ENCODE measurements at places on chromosomes 6 and 20. TPM values are rescaled to one million over a fixed set of nuclear protein-coding genes. Genes with fewer than 3 reads are reported as not detected.
A peak's percentile ranks its signal among the peaks of the same experiment; 100 is the strongest.

- DNase-seq: peak; percentile 90
Observed at GRCh38 chr6:21953831-21954801, 342.7 kb downstream of the PRL start.

DNA sequence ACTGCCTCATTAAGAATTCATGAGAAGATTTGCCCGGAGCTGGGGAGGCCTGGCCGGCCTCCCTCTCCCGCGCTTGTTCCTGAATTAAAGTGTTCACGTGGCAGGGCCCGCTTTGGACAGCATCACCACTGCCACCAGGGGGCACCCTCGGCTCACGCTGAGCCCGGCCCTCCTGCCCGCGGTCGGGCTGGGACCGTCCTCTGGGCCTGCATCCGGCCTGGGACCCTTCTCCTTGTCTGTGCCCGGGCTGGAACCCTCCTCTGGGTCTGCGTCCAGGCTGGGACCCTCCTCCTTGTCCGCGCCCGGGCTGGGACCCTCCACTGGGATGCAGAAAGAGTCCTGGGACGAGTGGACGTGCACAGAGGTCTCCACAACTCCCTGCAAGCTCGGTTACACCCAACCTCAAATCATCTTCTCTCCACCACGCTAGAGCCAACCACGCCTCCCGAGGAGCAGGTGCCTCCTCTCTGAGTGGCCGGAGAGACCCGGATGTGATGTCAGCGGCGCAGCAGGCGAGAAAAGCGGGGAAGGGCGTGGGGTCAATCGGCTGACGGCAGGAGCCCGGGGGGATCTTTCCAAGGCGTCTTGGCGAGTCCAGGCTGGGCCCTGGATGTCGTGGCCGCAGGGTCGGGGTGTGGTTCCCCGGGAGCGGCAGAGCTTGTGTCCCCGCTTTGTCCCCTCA is 50.9 kb upstream of the DACT2 start:
- peak; percentile 89 for DNase-seq

DNA sequence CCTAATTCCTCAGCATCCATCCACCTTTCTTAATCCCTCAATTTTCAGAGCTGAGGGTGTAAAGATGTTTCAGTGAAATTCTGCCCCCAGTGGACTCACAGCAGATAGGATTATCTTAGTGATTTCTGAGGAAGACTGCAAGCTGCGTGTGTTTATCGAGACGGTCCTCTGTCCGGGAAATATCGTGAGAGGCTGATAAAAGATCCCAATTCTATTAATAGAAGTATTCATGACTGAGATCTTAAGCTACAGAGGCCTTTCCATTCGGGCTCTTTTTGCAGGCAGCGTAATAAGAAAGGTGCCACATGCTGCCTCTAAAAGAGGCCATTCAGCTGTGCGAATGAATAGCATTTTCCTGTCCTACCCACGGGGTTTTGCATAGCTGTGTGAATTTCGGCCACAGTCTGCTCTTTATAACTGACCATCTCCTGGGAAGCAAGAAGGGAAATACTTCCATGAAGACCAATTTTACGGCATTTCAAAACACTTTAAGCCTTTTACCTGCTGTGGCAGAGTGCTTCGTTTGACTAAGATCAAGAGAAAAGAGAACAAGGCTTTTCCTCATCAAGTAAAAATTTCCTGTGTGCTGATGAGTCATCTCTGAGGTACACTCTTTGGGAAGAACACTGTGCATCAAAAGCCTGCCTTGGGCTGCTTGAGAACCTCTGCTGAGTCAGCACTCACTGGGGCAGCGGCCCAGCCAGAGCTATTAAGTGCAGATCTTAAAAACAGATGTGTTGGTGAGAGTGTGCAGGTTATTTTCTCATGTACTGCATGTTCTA is 208.8 kb downstream of the ARHGAP18 start:
- DNase-seq: peak; percentile 50

DNA sequence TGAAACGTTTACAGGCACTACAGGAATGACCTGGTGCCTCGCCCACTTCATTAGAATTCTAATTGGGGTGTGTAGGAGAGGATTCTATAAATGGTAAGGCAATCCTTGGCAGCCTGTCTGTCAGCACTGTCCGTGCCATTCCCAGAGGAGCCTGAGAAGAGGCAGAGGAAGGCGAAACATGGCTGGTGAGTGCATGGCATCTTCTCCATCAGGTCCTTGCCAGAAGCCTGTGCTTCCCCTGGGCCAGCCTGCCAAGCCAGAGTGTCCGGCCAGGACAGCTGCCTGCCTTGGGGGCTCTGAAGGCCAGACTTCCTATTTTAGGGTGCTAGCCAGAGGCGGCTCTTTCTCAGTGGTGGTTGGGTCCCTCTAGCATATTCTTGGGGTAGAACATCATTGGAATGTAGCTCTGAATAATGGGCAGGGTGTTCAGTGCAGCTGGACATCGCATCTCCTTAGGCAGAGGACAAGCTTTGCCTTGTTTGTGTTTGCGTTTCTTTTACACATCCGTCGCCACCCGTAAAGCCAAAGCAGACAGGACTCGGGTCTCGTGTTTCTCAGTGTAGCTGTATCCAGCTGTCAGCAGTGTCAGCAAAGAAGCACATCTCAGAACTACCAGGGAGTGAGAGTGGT is at the start of gene TGM3:
Gene TGM3 (plus strand): TSS at position 116 of the 630 bp plus-strand sequence. CDS start 63 bp downstream, at position 179.
- DNase-seq: no peak

- no peak for DNase-seq
Observed at GRCh38 chr6:138803861-138804260, 8.0 kb downstream of the ECT2L start.

DNA sequence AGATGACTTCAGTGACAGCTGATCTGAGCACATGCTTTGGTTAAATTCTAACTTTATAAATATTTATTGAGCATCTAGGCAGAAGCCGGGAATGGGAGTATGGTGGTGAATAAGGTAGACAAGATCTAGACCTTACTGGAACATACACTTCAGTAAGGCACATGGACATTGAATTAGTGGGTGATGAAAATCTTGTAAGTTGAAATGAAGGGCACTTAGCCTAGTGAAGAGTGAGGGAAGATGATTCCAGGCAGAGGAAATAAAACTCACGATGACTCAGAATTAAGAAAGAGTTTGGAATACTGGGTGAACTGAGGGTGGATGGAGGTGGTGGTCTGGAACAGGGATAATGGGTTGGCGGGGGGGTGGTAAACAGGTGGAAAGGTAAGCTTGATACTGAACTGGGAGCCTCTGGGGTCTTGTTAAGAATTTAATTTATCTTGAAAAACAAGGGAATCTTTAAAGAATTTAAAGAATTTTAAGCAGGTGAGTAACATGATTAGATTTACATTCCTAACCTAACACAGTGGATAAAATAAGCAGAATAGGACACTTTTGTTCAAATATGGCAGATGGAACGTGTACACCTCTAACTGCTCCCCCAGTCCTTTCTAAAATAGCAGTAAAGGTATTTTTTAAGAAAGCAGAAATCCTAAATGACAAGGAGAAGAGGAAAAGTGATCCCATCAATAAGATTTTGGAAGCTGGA is 75.2 kb upstream of the ARHGAP18 start:
- no peak for DNase-seq

DNA sequence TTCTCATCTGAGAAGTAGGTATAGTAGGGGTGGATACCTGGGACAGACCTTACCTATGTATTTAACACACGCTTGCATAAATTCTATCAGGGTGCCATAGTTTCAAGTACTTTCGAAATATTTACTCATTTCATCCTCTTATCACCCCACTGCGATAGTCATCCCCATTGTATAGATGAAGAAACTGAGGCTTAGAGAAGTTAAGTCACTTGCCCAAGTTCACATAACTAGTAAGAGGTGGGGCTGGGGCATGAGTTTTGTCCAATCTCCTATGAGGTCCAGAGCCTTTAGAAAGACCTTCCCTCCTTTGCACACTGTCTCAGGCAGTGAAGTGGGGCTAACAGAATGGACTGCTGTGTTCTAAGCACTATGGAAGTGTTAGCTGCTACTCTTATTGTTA is 6.2 kb downstream of the TULP1 start:
- no peak for DNase-seq

GRCh38 chr20:41155261-41155660 is 17.9 kb downstream of the PLCG1 start:
- DNase-seq: no peak

DNA sequence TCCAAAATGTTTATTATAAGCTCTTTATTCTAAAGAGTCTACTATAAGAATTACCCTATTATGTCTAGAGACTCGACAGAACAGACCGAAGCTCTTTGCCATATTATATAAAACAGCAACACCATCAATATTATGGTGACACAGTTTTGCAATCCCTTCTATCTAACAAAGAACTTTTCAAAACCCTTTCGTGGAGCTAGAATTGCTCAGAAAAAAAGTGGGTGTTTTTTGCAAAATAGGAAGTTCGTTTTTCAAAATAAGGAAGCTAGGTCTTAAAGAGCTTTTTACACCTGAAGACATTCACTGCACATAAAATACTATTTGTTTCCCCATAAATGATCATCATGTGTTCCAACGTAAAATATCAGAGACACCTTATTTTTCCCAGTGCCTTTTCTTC is 240.0 kb downstream of the FOXC1 start:
- DNase-seq: no peak

- no peak for DNase-seq
Observed at GRCh38 chr6:30163090-30163917, at the start of gene TRIM15. Gene TRIM15, plus strand, starts transcription at chr6:30163546. Its CDS starts 139 bp downstream, at chr6:30163685.

DNA sequence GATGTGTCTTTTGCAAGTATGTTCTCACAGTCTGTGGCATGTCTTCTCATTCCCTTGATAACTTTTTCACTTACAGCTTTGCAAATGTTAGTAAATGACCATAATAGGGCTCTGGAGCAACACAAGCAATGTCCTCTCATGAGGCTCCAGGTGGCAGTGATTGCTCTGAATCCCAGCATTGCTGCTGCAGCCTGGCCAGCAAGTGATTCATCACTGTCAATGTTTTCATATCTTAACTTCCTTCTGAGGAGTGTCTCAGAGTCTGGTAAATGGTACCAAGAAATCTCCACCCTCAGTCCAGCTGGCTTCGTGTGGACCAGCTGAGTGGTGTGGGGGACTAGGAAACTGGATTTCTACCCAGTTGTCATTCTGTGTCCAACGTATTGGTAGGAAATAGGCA is 139.6 kb downstream of the MYLK4 start:
- no peak for DNase-seq

GRCh38 chr20:25014816-25015215 is 22.3 kb upstream of the APMAP start:
- DNase-seq: peak; percentile 42

DNA sequence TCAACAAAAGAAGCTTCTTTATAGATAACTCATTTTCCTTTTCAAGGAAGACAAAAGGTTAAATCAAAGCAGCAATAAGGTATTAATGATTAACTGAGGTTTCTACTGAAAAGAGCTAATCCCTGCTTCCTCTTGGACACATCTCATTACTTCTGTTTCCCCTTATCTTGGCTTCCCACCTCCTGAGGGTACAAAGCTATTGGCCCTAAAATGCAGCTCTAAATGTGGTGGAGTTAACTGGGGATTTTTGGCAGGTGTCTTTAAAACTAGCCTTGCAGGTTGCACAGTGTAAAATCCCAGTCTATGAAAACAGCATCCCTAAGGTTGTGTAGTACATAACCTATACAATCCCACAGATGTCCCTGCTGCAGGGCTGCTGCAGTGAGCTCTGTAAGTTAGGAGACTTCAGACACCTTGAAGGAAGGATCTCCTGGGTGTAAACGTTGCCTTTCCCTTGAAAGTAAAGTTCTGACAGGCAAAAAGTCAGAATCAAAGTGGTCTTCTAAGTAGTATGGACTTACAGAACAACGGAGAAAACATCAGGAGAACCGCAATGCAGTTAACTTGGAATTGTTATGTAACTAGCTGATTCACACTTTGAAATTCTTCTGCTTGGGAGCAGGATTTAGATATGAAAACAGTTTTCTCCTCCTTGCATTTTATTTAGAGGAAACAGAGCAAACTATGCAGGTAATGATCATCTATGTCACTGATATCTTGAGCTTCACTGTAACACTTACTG is 71.7 kb upstream of the TRAF3IP2 start:
- no peak for DNase-seq

GRCh38 chr6:168365422-168366165 is 46.0 kb upstream of the DACT2 start:
- no peak for DNase-seq

DNA sequence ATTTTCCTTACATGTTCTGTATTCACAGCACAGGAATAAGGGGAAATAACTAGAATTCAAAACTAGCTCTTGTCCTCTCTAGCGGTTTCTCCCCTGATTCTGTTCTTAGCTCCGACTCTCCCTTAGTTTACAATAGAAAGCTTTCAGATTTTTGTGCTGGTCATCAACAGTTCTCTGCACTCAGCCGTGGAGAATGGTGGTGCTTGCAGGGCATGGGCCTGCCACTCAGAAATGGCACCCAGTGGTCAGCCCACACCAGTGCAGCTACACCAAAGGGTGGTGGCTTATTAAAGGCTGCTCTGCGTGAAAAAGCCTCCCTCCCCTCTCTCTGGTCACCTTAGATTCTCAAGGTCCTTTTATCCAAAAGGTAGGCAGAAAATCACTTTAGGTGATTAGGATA is 123.5 kb downstream of the SASH1 start:
- DNase-seq: no peak

- DNase-seq: peak; percentile 70
Observed at GRCh38 chr6:10465629-10466499, 51.0 kb upstream of the TFAP2A start.

DNA sequence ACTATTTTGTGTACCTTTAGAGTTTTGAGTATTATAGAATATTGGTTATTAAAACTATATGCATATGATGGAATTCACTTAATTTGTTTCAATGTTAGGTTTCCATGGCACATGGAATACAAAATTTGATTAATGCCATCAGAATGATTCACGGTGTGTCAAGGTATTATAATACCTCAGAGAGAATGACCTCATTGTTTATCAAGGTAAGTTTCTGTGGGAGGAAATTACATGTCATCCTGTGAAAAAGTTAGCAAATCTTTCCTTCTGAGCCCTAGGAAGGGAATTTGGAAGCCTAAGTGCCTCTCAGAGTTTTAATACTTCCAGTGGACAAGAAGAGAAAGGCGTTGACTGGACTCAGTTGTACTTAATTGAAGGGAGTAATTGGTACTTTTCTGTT is 40.8 kb downstream of the DNAH8 start:
- no peak for DNase-seq

GRCh38 chr6:28906669-28907068 is 17.1 kb downstream of the TRIM27 start:
- no peak for DNase-seq

- peak; percentile 33 for DNase-seq
Observed at GRCh38 chr20:37364013-37364926, 18.3 kb downstream of the SRC start.

The TAGAP gene
- 8.8 TPM for total RNA-seq

The HLA-DQA2 gene
- 6.4 TPM for total RNA-seq

The ADAM33 gene
- total RNA-seq: 4.3 TPM

The ID4 gene
- 60.4 TPM for total RNA-seq

The RAD21L1 gene
- not detected for total RNA-seq

The GHRH gene
- total RNA-seq: not detected

The PTPRK gene
- total RNA-seq: 72.8 TPM

The UBR2 gene
- 35.2 TPM for total RNA-seq

The TTI1 gene
- total RNA-seq: 19.5 TPM

The NEU1 gene
- 66.9 TPM for total RNA-seq

The PRKN gene
- total RNA-seq: 10.4 TPM

The CST1 gene
- not detected for total RNA-seq

The KCNK5 gene
- 77.0 TPM for total RNA-seq

The PHACTR1 gene
- 33.6 TPM for total RNA-seq

The NR2E1 gene
- total RNA-seq: not detected

The COL19A1 gene
- 1.1 TPM for total RNA-seq

The OLIG3 gene
- total RNA-seq: not detected

The AURKA gene
- 2.7 TPM for total RNA-seq

The SCGN gene
- 8.7 TPM for total RNA-seq

Measured in kidney (tissue), 22 donors.